Bronchus fibroblast of lung (primary cell): ENCODE measurements at places on chromosomes 5 and 9. TPM values are rescaled to one million over a fixed set of nuclear protein-coding genes. Genes with fewer than 3 reads are reported as not detected.

ZBED3 gene
- total RNA-seq, result 1.5 and 2.2 TPM in 2 replicates

LCN1 gene
- total RNA-seq, result not detected in 2 replicates

DTWD2 gene
- 2.0 and 2.5 TPM in 2 replicates for total RNA-seq

PHYHD1 gene
- 15.9 and 19.0 TPM in 2 replicates for total RNA-seq

TTC16 gene
- total RNA-seq, result under 0.01 TPM in 1 of 2 replicates, not detected in the other
